ENCODE measurements at places on chromosomes 5 and 9.

DNA sequence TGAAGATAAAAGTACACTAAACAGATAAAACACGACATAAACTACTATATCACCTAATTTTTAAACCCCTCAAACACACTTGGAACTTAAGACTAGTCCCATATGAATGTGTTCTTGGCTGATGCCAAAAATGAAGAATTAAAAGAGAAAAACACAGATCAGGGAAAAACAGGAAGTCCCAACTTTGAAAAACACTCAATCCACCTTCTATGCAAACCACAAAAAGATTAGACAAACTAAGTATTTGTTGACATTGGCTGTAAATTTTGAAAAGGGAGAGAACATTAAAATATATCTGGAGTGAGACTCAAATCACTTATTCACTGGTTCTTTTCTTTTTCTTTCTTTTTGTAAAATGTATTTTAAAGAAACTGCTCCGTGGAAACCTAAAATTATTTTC is 81.4 kb downstream of the ANKH start:
- DNase-seq: no peak

- no peak for DNase-seq
These were observed 304.9 kb downstream of the TMEM167A start for GRCh38 chr5:82772281-82772680.

DNA sequence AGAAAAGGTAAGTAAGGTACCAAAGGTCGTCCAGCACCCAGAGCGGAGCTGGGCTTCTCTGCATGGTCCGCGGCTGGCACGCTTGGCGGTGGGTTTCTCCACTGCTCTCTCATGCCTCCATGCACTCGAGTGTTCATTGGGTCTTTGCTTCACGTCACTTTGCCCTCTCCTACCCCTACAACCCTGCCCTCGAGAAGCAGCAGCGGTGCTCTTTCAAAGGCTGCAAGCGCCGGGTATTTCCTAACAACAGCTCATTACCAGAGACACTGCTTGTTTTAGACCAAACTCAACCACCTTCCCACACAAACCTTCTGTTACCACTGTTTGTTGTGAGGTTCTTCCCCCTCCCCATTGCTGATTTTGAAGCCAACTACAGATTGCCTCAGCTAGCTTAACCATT is 21.5 kb upstream of the ZBTB34 start:
- DNase-seq: no peak

DNA sequence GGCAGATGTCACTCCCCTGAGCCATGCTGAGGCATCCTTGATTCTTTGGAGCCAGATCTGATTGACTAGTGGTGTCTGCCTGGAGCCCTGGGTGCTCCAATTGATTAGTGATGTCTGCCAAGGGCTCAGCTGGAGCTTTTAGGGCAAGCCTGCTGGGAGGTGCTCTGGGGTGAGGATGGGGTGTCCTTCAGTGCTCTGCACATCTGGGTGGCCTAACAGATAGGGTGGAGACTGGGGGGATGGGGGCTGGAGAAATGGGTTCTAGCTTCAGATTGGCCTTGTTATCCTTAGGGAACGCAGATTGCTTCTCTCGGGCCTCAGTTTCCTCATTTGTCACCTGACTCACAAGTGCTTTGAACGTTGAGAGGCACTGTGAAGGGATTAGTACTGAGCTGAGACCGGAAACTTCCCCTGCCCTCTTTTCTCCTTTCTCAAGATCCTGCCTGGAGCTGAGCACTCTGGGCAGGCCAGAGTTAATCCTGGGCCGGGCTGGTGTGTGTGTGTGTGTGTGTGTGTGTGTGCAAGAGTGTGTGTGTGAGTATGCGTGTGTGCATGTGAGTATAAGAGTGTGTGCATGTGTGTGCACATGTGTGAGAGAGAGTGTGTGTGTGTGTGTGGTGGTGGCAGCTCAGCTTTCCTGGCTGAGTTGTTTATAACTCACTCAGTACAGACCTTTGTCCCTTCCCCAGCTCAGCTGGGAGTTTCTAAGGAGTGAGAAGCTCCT is 5.6 kb upstream of the IER5L start:
- DNase-seq: no peak

DNA sequence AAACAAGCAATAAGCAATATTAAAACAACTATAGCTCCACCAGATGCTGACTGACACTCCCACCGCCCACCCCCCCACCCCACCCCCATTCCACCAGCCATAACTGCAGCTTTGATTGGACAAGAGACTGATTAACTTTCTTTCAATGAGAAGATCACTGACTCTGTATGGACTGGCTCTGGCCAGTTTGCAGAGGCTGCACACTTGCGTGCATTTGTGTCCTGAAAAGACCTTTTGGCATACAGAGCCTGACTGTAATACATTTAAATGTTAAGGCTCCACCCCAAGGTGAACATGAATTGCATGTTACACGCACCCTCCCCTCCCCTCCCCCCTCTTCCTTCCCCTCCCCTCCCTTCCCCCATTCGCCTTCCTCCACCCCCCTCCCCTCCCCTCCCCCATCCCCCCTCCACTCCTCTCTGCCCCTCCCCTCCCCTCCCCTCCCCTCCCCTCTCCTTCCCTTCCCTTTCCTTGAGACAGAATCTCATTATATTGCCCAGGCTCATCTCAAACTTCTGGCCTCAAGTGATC is 31.1 kb downstream of the FGD3 start:
- no peak for DNase-seq

- DNase-seq: no peak
These were observed 247.3 kb downstream of the CTNND2 start for GRCh38 chr5:11656916-11657315.

DNA sequence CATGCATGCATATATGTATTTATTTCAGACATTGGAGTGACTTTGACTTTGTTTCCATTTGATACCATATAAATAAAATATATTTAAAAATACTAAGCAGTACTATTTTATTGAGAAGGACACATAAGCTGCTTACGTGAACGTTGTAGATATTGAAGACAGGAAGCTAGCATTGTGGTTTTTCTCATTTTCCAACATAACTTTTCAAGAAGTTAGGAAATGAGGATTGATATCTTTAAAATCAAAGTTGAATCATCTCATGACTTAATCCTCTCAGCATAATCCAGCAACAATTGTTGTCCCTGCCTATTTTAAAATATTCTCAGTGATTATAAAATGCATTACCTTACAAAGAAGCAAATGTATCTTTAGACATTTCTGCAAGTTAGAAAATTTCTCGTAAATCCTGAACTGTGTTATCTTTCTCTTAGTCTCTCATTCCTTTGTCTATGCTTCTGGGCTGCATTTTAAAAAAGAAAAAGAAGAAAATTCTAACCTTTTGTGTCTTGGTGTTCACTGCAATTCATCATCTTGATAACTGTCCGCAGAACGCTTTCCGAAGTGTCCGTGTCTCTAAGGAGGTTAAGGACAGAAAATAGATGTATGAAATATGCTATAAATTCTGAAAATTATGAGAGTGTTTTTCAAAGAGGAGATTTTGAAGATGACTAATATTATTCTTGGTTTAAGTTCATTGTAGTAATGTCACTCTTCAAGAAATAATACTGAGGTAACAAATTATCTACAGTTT is 1089.9 kb upstream of the CDH6 start:
- no peak for DNase-seq

DNA sequence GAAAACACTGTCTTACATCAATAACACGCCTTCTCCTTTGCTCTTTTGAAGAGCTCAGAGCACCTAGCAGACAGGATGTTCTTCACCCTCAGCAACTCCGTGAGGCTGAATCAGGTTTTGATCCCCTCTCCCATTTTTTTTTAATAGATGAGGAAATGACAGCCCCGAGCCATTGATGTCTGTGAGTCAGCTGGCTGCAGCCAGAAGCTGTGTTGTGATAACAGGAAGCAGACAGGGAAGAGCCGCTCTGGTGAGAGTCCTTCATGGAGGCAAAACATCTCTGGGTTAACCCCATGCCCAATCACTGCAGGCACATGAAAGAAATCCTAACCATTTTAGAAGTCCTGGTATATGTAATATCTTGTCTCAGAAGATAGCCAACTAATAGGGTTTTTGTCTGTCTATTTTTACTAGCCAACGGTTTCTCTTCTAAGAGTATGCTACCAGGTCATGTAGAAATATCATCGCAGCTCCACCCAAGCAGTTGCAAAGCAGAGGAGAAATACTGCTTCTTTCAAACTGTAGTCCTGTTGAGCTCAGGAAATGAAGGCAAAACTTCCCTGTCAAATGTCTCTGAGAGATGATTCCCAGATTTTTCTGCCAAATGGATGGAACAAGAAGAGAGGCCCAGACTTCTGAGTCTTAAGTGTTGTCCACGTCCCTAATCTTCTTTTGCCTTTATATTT is 568.9 kb downstream of the CCDC171 start:
- DNase-seq: no peak

- no peak for DNase-seq
These were observed 174.5 kb upstream of the TRPM3 start for GRCh38 chr9:71295928-71296327.

DNA sequence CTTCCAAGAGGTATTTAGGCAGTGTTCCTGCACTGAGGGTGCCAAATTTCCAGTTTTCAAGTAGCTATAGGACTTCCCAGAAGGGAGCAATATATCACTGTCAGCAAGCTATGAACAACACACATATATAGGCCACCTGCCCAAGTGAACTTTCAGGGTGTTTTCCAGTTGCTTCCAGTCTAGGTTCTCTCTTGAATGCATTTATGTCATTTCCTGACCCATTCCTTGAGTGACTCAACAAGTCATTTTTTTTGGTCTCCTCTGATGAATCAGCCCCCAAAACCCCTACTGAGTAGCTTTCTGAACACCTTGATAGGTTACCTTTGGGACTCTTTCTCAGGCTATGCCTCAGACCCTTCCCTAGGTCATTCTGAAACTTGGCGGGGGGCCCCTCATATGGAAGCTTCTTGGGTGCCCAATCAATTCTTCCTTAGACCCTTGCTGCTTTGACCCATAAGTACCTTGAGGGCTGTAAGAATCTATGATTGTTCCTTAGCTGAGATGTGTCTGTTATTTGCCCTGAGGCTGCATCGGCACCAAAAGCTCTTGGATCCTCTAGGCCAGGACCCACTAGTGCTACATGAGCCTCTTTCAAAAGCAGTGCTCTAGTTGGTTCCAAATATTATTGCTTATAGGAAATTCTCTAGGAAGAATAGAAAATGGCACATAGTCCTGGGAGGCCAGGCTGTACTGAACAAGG is 12.4 kb downstream of the DNAJB5 start:
- DNase-seq: no peak

GRCh38 chr5:16411741-16412455 is 53.7 kb downstream of the ZNF622 start:
- no peak for DNase-seq

- DNase-seq: no peak
These were observed 95.7 kb downstream of the HOMER1 start for GRCh38 chr5:79418276-79418675.

DNA sequence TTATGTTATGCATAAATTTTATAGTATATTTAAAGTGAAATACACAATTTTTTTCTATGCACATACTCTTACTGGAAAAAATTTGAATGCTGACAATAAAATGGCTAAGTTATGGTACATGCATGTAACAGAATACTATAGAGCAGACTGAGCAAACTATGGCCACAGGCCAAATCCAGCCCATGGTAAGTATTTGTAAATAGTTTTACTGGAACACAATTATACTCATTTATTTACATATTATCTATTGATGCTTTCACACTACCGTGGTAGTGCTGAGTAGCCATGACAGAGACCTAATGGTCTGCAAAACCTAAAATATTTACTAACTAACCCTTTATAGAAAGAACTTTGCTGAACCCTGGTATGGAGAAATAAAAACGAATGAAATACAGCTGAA is 45.7 kb downstream of the TEX10 start:
- no peak for DNase-seq

DNA sequence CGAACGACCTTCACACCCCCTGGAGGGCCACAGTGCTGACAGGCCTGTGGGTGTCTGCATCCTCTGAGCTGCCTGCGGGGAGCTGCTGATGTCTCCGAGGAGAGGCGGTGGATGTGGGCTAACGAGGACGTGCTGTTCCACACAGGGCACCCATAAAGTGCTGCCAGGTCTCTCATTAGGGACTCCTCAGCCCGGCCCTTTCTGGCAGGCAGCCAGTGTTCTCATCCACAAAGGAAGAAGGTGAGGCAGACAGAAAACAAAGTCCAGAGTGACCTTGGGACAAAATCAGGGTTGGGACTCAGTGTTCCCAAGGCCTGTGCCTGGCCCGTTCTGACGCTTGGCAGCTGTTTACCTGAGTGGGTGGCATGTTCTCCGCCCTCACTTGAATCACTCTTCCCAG is 29.3 kb downstream of the CARTPT start:
- DNase-seq: no peak

GRCh38 chr9:130459941-130460669 is 15.3 kb downstream of the ASS1 start:
- no peak for DNase-seq

DNA sequence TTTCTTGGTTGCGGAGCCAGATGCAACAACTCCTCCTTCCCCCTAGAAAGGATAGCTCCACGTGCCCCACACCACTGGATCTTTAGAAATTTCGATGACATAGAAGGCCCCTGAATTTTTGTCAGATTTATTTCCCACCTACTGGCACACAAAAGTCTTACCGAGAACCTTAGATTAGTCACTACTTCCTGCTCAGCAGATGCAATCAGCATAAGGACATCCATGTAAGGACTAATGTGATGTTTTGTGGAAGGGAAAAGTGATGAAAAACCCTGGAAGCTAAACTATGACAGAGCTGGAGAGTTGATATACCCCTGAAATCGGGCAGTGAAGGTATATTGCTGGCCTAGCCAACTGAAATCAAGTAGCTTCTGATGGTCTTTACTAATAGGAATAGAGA is 125.5 kb upstream of the NFIL3 start:
- DNase-seq: no peak

DNA sequence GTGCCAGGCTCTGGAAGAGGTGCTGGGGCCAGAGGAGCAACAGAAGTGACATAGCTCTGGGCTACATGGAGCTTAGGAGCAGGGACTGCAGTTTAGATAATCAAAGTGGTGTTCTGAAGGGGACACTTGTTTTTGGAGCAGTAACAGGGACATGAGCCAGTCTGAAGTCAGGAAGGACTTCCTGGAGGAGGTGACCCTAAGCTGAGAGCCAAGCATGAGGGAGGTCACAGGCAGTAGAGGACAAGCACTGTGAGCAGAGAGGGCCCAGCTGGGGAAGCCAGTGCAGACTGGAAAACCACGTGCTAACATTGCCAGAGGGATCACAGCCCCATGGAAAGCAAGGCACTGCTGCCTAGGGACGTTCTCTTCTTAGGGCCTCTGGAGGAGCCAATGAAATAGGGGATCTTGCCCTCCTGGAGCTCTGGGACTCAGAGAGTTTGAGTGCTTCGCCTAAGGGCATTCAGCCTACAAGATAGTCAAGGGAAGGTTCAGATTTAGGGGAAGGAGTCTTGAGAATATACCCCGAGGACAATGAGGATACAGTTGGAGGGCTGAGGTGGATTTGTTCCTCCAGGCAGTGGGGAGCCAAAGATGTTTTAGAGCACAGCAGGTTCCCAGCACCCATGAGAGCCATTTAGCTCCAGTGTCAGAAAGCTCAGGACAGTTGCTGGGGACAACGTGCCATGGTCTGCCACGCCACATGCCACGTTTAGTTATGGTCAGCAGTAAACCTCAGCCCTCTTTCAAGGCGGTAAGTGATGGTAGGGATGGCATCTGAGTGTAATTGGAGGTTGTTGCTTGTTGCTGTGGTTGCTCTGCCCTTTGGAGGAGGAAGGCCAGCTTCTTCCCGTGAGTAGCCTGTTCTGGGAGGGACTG is 40.5 kb upstream of the SH3PXD2B start:
- DNase-seq: no peak
